ENCODE measurements at places on chromosomes 11 and 22. TPM values are rescaled to one million over a fixed set of nuclear protein-coding genes. Genes with fewer than 3 reads are reported as not detected.

CDCA5 gene
- total RNA-seq: 29.2 TPM

NLRP6 gene
- total RNA-seq: not detected

MRGPRE gene
- not detected for total RNA-seq

TESMIN gene
- total RNA-seq: 5.1 TPM

LAMTOR1 gene
- total RNA-seq: 133 TPM

PSMA1 gene
- 171 TPM for total RNA-seq

SLC22A6 gene
- total RNA-seq: not detected

VWCE gene
- 0.64 TPM for total RNA-seq

SELENOH gene
- total RNA-seq: 183 TPM

FXYD6 gene
- not detected for total RNA-seq

TYR gene
- total RNA-seq: not detected

RANBP1 gene
- 231 TPM for total RNA-seq

OOSP2 gene
- total RNA-seq: not detected

SLC25A18 gene
- not detected for total RNA-seq

POTEH gene
- not detected for total RNA-seq

SCO2 gene
- total RNA-seq: 6.7 TPM

OR5AK2 gene
- not detected for total RNA-seq

GLB1L2 gene
- not detected for total RNA-seq

MRGPRX4 gene
- not detected for total RNA-seq

TMPRSS5 gene
- total RNA-seq: 0.24 TPM

BAIAP2L2 gene
- not detected for total RNA-seq

SCGB1D2 gene
- not detected for total RNA-seq

FOLR1 gene
- total RNA-seq: 0.42 TPM

TTC38 gene
- 35.8 TPM for total RNA-seq

DRICH1 gene
- total RNA-seq: not detected

TOLLIP gene
- total RNA-seq: 47.3 TPM

C11orf91 gene
- total RNA-seq: 0.59 TPM

KIAA1671 gene
- 5.0 TPM for total RNA-seq

PANX2 gene
- total RNA-seq: 1.5 TPM

ZNF215 gene
- total RNA-seq: 4.5 TPM

OR56A1 gene
- total RNA-seq: not detected
